ENCODE measurements at places on chromosomes 12 and 14.
A peak's percentile ranks its signal among the peaks of the same experiment; 100 is the strongest.

DNA sequence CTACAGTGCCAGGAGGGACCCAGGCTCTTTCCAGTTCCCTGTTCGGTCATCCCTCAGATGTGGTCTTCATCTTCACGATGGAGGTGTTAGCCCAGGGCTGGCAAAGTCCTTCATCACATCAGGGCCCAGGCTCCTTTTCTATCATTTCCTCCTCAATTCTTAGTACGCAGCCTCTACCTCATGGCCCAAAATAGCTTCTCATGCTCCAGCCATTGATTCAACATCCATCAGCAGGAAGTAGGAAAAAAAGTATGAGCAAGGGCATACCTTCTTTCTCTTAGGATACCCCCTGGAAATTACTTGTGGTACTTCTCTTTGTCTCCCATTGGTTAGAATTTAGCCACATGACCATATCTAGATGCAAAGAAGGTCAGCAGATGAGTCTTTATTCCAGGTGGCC, 12.2 kb upstream of the ZDHHC22 start:
- DNase-seq: no peak

DNA sequence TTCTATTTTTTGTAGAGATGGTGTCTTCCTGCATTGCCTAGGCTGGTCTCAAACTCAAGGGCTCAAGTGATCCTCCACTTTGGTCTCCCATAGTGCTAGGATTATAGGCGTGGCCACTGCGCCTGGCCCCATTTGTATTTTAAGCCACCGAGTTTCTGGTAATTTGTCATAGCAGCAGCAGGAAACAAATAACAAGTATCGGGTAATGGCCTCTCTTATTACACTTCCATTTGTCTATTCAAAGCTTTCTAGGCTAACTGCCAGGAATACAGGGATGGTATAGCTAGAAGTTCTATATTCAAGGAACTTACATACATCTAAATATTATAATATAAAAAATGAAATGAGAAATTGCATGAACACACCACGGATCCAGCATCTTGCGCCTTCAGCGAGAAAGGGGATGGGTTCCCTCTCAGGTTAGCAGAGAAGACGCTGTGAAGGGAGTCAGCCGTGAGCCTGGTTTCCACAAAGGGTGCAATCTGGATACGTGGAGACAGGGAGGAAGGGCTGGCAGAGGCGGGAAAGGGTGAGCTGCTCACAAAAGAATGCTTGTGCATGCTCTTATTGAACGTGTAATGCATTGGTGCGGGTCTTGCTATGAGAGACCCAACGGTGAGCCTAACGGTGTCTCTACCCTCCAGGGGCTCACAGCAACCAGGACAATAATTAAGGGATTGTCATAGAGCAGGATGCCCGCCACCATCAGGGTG, 9.5 kb downstream of the BDKRB1 start:
- no peak for DNase-seq

DNA sequence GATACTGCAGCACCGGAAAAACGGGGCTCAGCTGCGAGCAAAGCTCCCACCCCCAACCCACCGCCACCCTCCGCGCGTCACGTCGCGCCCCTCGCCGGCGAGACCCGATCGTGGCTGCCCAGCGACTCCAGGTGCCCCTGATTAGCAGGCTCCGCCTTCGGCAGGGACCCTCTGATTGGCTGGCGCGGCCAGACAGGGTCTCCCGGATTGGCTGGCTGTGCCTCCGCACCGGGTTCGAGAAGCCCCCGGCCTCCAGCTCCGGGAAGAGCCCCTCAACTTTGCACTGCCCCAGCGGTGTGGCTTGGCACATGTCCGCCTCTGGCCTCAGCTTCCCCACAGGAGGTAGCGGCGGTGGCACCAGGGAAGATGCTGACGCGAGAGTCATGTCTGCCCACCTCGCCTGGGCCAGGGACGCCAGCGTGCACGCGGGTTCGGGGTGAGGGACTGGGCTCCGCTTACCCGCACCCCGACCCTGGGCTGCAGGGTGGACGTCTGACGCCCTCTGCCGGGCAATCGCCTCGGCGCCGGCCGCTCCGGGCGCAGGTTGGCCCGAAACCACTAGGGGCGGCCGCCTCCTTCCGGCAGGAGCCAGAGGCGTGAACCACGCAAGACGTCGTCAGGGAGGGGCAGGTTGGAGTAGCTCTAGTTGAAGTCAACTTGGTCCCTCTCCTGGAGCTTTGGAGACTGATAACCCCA, 498 bp upstream of the RHOF start:
- peak; percentile 92 for DNase-seq

- DNase-seq: no peak
Measured at GRCh38 chr12:120062976-120063579, 53.5 kb downstream of the RAB35 start.

GRCh38 chr14:64235652-64236640, 58.2 kb downstream of the ESR2 start:
- DNase-seq: no peak

DNA sequence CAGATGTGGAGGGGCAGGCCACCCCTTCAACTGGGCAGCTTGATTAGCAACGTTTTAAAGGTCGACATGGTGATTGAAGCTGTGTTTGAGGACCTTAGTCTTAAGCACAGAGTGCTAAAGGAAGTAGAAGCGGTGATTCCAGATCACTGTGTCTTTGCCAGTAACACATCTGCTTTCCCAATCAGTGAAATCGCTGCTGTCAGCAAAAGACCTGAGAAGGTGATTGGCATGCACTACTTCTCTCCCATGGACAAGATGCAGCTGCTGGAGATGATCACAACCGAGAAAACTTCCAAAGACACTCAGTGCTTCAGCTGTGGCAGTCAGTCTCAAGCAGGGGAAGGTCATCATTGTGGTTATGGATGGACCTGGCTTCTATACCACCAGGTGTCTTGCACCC, 23.9 kb upstream of the AICDA start:
- no peak for DNase-seq

GRCh38 chr12:120125792-120126634, 9.5 kb upstream of the RAB35 start:
- no peak for DNase-seq

DNA sequence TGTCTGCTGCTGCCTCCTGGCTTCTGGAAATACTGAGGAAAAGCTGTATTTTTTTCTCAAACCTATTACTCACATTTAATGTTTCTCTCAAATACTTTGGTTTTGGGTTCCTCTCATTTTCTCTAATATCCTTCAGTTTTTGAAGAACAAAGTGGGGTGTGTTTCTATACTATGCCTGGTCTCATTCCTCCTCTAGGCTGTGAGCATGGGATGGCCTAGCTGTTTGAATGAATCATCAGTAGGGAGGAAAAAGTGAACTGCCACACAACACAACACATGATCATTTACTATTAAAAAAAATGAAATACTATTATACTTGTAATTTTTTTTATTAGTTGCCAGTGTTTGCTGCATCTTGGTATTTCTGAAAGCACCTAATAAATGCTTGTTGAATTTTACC, 11.3 kb upstream of the SMCO3 start:
- DNase-seq: no peak

GRCh38 chr12:57465747-57466505, 6.3 kb downstream of the GLI1 start:
- no peak for DNase-seq

- no peak for DNase-seq
Measured at GRCh38 chr14:103742499-103743255, 27.1 kb downstream of the ZFYVE21 start.

DNA sequence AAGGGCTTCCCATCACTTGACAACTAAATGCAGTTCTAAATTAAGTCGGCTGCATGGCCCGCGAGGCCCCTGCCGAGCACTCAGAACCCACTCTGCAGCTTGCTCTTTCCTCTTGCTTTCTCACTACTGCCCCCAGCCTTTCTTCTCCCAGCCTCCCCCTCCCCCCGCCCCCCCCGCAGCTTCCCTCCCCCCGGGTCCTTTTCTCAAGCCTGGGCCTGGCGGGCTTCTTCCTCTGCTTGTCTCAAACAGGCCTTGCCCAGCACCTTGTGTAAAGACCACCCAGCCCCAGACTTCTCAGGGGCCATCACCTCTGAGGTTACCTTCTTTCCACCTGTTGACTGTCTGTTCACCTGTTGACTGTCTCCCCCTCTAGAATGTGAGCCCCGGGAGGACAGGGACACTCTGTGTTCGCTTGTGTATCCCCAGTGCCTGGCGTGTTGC, 1.1 kb downstream of the CYP46A1 start:
- DNase-seq: no peak
